CD4-positive, alpha-beta memory T cell (primary cell): ENCODE measurements at places on chromosomes 1 and 21. TPM values are rescaled to one million over a fixed set of nuclear protein-coding genes. Genes with fewer than 3 reads are reported as not detected.

DNA sequence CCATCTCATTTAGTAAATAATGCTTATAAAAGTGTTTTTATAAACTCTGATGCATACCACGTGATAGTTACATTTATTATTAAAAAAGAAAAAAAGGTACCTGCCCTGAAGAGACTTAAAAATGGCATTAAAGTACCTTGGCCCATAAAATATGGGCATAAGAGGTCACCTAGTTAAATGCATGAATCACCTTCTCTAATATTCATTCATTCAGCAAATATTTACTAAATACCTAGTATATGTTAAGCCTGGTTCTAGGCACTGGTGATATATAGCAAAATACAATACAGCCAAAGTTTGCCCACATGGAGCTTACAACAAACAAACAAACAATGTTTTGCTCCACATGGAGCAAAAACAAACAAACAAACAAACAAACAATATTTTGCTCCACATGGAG lies 87.0 kb downstream of the SCMH1 start:
- no peak overlapping the region for H3K27ac ChIP-seq
- no peaks in the 10 kb centered on the region for H3K27me3 ChIP-seq
- peaks cover 13% of the 10 kb centered on the region for H3K36me3 ChIP-seq
- DNase-seq = no peak

The ITLN1 gene
- total RNA-seq = not detected

DNA sequence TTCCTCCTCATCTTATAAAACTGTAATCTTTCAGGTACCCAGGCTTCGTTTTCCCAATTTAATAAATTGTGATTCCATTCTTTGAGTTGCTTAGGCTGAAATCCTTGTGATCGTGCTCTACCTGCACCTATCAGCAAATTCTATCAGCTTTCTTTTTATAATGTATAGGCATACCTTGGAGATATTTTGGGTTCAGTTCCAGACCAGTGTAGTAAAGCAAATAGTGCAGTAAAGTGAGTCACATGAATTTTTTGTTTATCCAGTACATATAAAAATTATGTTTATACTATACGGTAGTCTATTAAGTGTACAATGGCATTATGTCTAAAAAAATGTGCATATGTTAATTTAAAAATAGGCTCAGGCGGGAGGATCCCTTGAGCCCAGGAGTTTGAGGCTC lies 5.5 kb downstream of the SWT1 start:
- peaks cover 5% of the 10 kb centered on the region for H3K36me3 ChIP-seq
- no peak for DNase-seq
- H3K27me3 ChIP-seq = no peaks in the 10 kb centered on the region

The HMGCS2 gene
- not detected for total RNA-seq

DNA sequence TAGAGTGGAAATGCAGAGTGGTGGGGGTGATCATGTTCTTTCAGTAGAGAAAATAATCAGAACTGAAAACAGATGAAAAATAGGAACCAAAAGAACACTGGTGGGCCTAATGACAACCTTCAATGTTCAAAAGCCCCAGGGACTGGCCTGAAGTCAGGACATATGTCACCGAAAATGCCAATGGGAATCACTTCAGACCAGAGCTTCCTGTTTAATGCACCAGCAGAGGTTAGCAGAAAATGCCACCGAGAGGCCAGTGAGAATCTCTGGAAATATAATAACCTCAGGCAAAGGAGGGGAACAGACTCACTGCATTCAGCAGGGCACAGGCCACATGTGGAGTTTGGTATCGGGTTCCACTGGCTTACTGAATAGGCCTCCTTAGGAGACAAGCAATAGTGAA lies 15.9 kb upstream of the CD58 start:
- no peaks in the 10 kb centered on the region for H3K36me3 ChIP-seq
- H3K27ac ChIP-seq = no peak overlapping the region
- no peak for DNase-seq
- no peaks in the 10 kb centered on the region for H3K27me3 ChIP-seq
- no peaks in the 10 kb centered on the region for H3K4me1 ChIP-seq
- H3K4me3 ChIP-seq = no peak overlapping the region

- H3K4me1 ChIP-seq = no peaks in the 10 kb centered on the region
- no peak overlapping the region for H3K4me3 ChIP-seq
- DNase-seq = no peak
- peaks cover 4% of the 10 kb centered on the region for H3K27me3 ChIP-seq
These were observed 180.7 kb downstream of the ETS2 start for GRCh38 chr21:38986406-38986805.

The DNAJC16 gene
- total RNA-seq = 31.0 TPM

The SLC35D1 gene
- 17.7 TPM for total RNA-seq

DNA sequence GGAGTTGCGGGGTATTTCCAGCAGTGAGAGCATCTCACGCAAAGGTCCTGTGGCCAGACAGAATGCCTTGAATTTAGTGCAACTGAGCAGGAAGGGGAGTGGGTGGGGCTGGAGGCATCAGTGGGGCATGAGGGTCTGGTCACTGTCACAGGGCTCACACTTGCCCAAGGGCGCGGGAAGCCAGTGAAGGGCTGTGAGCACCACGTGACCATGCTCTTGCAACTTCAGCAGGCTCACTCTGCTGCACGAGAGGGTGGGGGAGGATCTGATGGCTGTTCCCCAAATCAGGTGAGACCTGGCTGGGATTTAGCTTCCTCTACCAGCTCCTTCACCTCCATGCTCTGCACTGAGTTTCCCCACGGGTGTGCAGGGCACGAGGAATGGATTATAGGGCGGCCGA lies 64.2 kb downstream of the PGBD5 start:
- no peaks in the 10 kb centered on the region for H3K4me1 ChIP-seq
- DNase-seq = no peak
- H3K36me3 ChIP-seq = no peaks in the 10 kb centered on the region
- no peak overlapping the region for H3K27ac ChIP-seq

- no peak overlapping the region for H3K4me3 ChIP-seq
- H3K4me1 ChIP-seq = no peaks in the 10 kb centered on the region
- H3K27ac ChIP-seq = no peak overlapping the region
- no peak for DNase-seq
- H3K36me3 ChIP-seq = peaks cover 27% of the 10 kb centered on the region
These were observed 69.1 kb upstream of the TEKT2 start for GRCh38 chr1:36014722-36015220.

DNA sequence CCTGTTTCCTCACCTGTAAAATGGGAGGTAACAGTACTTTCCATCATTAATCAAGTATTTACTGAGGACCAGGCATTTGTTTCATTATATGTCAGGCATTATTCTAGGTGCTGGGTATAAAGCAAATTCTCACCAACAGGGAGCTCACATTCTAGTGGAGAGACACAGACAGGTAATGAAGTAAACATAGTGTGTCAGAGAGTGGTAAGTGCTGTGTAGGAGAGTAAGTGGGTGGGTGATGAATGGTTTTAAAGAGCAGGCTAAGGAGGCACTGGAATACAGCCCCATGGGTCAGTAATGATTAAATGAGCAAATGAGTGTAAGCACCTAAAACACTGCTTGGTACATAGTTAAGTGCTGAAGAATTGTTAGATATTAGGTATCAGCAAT lies 60.4 kb downstream of the DNTTIP2 start:
- H3K36me3 ChIP-seq = no peaks in the 10 kb centered on the region
- no peak for DNase-seq
- peaks cover 20% of the 10 kb centered on the region for H3K4me1 ChIP-seq

DNA sequence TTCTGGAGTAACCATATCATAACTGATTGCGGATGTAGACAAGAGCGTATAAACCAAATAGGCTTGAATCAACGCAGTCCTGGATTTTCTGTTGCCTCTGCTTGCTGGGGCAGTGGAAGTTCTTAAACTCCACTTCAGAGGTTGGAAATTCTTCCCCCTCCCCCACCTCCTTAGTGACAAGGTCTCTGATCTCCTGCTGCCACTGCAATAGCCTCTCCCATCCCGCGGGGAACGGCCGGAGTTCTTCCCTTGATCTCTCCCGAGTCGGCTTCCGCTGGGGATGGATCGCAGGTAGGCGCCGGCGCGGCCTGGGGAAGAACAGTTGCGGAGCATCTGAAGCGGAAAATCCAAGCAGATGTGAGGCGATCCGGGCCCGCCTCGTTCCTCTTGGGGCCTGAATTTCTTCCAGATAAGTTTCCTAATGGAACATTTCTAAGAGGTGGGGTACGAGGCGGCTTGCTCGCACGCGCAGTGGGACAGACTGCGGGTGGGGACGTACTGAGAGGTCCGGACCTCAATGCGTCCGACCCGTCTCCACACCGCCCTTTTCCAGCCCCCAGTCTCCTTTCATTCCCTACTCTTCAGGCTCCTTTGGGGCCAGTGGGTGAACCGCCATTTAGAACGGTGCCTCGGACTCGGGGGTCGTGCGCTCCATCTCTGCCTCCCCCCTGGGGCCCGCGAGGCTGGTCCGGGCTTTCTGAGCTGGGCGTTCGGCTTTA lies 3.1 kb upstream of the SIM2 start:
- H3K36me3 ChIP-seq = no peaks in the 10 kb centered on the region
- no peak overlapping the region for H3K27ac ChIP-seq
- H3K4me3 ChIP-seq = no peak overlapping the region
- peaks cover 27% of the 10 kb centered on the region for H3K27me3 ChIP-seq

The CYP4X1 gene
- total RNA-seq = not detected

The MCOLN2 gene
- total RNA-seq = 16.8 TPM

- no peak overlapping the region for H3K27ac ChIP-seq
- no peak overlapping the region for H3K4me3 ChIP-seq
- peaks cover 6% of the 10 kb centered on the region for H3K4me1 ChIP-seq
- H3K36me3 ChIP-seq = no peaks in the 10 kb centered on the region
- H3K27me3 ChIP-seq = no peaks in the 10 kb centered on the region
These were observed 62.5 kb downstream of the FAM163A start for GRCh38 chr1:179805291-179806195.

- H3K4me1 ChIP-seq = peaks cover 3% of the 10 kb centered on the region
- H3K4me3 ChIP-seq = no peak overlapping the region
- H3K36me3 ChIP-seq = no peaks in the 10 kb centered on the region
- no peak for DNase-seq
- H3K27ac ChIP-seq = no peak overlapping the region
- no peaks in the 10 kb centered on the region for H3K27me3 ChIP-seq
These were observed 82.9 kb downstream of the GALNT2 start for GRCh38 chr1:230149751-230150584.

DNA sequence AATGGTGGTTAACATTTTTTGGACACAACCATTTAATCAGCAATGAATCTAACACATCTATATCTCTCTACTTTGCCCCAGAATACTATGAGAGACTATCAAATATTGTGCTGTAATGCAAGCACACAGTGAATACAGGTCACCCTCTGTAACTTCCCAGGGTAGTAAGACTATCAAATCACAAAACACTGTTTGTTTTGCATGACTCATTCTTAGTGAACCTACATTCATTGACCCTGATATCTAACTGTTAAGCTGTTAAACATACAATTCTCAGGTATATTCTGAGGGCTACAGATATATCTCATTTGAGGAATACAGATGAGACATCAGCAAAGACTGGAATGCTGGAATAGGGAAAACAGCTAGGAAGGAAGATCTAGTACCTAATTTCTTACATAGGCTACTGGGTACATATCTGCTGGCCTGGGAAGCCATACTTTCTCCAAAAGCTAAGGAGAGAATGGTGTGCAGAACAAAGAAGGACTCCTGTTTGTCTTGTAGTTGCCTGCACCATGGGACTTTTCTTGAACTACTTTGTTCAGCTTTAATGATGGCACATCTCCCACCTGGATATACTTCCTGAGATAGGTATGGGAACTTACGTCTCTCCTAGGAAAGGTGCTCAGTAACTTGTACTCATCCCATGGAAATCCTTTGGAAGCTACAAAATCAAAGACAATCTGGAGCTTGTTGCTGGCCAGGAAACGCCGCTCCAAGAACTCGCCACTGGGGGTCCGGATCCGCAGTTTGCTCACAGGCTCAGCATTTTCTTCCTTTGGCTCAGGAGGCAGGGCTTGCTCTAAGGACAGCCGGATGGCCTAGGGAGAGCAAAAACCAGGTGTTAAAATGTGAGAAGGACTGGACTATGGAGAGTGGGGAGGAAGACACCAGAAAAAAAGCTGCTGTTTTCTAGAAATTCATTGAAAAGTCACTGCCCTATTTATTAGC lies 51.9 kb upstream of the DMRTA2 start:
- H3K27me3 ChIP-seq = no peaks in the 10 kb centered on the region
- peaks cover 9% of the 10 kb centered on the region for H3K36me3 ChIP-seq
- H3K27ac ChIP-seq = no peak overlapping the region
- no peak for DNase-seq

The GCSAML gene
- total RNA-seq = not detected

DNA sequence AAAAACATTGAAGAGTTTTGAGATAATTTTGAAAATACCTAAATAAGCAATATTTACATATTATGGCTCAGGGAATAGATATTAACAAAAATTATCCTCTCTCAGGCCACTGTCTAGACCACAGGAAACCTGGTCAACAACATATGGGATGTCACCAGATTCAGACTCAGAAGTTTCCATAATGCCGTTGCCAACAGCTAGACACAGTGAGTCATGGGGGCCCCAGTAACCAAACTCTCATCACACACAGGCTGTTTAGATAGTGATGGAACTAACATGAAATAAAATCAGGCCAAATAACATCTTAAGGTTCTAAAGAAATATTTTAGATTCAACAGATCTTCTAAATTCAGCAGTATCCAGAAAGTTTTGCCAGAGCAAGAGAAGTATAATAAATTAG lies 681.7 kb upstream of the ADAMTS5 start:
- no peaks in the 10 kb centered on the region for H3K27me3 ChIP-seq
- H3K4me3 ChIP-seq = no peak overlapping the region
- no peaks in the 10 kb centered on the region for H3K36me3 ChIP-seq
- no peak overlapping the region for H3K27ac ChIP-seq
- H3K4me1 ChIP-seq = no peaks in the 10 kb centered on the region
- no peak for DNase-seq
